Activated CD4-positive, alpha-beta T cell treated with anti-CD3 and anti-CD28 coated beads for 24 hours (primary cell): ENCODE measurements at places on chromosomes 12 and 14.

DNA sequence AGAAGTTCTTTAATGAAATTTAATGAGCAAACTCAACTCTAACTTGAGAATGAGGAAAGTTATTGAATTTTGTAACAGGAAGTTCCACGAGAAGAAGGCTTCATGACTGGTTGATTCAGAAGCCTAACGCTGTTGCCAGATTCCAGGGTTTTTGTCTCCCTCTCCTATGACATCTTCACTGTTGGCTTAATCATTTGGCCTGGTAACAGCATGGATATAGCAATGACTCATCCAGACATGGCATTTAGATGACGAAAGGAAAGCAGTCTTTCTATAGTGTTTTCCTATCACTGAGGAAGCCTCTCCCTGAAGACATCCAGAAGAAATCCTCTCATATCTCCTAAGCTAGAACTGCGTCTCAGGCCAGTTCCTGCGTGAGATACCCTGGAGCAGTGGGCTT lies 9.4 kb upstream of the KCNA1 start:
- no peak for DNase-seq

- no peak for DNase-seq
These were observed 384.5 kb upstream of the DCN start for GRCh38 chr12:91567100-91567485.

DNA sequence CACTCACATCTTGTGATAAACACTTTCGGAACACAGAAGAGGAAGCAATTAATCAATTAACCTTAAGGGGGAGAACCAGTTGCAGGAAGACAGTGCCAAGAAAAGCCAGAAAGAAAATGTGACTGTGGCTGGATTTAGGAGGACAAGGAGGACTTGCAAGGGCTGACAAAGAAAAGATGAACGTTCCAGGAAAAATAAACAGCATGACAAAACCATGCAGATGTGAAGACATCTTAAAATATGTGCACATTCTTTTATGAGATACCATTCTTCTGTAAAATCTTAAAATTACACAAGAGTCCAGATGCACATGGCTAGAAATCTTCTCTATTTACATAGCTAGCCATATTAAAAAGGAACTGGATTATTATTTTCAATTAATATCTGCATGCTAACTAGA lies 33.4 kb downstream of the KITLG start:
- no peak for DNase-seq

- no peak for DNase-seq
These were observed 7.1 kb downstream of the NCOR2 start for GRCh38 chr12:124560146-124560890.

DNA sequence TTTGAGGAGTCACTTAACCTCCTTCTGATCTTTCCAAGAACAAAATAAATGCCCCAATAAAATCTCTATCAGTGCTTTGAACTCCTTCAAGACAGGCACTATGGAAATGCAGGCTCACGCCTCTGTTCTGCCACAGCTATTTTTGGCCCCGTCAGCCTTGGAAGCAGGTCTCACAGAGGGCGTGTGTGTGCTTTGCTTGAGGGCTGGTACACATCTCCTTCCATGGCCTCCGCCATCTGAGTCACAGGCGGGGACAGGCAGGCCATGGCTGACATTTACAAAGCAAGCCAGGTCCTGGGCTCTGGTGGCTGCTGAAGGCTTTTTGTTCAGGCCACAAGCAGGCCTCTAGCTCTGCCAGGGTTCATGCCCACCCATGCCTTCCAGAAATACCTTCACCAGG lies 16.0 kb downstream of the PRIMA1 start:
- no peak for DNase-seq

DNA sequence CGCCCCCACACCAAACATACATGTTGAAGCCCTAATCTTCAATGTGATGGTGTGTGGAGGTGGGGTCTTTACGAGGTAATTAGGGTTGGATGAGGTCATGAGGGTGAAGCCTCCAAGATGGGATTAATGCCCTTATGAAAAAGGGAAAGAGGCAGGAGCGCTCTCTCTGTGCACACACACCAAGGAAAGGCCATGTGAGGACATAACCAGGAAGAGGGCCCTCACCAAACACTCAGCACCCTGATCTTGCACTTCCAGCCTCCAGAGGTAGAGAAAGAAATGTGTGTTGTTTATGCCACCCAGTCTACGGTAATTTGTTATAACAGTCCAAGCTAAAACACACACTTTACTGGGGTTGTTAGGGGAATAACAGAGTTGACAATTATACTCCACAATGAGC lies 14.6 kb upstream of the PITPNM2 start:
- no peak for DNase-seq
